ENCODE measurements at places on chromosomes 6 and 20. TPM values are rescaled to one million over a fixed set of nuclear protein-coding genes. Genes with fewer than 3 reads are reported as not detected.

GRCh38 chr6:6331946-6332601 is 11.6 kb upstream of the F13A1 start:
- no peak for ATAC-seq

DNA sequence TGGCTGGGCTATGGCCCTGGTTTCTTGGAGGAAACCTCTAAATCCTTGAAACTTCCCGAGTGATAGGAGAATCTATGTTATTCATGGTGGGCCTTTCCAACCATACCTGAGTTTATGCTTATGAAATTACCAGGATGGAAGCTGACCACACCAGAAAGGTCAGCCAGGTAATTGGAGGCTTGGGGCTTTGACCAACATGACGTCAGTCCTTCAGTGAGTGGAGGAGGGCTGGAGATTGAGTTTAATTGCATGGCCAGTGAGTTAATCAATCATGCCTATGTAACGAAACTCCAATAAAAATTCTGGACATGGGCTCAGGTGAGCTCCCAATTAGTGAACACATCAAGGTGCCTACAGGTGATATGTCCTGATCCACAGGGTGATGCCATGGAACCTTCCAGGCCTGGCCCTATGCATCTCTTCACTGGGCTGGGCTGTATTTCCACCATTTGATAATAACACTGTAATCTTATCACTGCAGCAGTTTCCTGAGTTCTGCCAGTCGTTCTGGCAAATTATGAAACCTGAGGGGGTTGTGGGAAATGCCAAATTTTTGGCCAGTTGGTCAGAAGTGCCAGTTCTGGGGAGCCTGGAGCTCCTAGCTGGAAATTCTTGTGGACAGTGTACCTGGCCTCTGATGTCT is 106.5 kb downstream of the CDH26 start:
- no peak for ATAC-seq

- no peak for ATAC-seq
These were observed 13.5 kb upstream of the TRAM2 start for GRCh38 chr6:52590152-52590891.

GRCh38 chr20:50855498-50856474 is 60.9 kb downstream of the BCAS4 start:
- ATAC-seq, result no peak

GRCh38 chr6:145151624-145152023 is 583.7 kb downstream of the EPM2A start:
- no peak for ATAC-seq

DNA sequence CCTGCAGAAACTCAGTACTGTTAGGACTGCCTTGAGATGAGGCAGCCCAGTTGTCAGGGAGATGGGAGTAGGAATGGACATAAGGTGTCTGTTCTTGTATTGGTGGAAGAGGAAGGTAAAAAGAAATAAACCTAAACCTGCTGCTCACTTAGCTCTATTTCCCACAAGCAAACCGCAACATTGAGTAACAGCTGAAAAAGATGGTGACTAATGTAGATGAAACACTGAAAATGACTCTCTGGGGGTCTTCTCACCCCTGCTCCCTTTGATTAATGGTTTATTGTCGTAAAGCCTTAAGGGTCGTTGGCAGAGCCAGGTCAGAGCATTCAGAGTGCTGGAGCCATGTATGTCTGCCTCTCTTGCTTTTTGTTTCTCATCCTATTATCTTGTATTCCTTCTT is 87.5 kb downstream of the FOXO3 start:
- ATAC-seq, result no peak

DNA sequence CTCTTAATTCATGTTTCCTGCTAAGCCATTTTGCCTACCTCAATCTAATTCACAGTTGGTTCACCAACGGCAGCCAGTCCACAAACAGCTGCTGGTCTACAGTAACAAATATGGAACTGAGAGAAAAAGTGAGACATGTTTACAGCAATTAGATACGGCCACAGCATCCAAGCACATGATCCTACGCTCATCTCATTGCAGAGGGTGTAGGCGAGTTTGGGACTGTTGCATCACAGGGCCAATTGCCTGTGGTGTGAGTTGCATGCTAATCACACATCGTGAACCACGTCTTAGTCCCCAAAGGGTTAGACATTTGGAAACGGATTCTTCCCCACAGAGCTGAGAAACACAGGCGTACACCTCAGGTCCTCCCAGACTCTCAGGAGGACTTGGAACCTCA is 166.9 kb downstream of the EYA2 start:
- no peak for ATAC-seq

DNA sequence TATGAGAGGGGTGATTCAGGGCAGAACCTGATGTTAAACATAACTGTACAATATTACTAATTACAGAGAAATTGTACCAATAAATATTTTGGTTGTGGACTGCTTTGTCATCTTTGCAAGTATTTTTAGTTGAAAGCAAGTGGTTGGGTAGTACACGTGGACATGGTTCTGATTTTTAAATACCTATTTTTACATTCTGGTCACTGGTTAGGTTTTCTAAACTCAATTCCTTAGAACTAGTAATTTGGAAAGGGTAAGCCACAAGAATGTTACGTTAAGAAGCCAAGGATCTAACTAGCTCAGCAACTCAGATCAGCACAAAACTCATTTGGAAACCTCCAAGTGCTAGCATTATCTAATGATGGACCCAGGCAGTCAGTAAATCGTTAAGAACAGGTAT is 2.7 kb downstream of the EPB41L2 start:
- no peak for ATAC-seq

- no peak for ATAC-seq
These were observed 34.4 kb downstream of the CBFA2T2 start for GRCh38 chr20:33524261-33524660.

DNA sequence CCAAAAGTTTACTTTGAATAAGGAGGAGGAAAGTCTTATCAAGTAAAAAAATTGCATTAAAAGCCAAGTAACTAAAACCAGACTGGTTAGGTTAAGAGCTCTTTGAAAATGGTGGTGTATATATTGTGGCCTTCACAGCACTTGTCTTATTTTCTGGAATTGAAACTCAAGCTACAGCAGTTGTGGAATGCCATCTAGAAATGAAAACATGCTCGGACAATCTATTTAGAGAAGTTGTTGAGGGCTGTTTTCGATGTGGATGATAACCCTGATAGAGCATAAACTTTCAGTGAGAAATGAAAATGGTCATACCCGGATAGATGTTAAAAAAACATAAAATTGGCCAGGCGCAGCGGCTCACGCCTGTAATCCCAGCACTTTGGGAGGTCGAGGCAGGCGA is 47.0 kb downstream of the ARID1B start:
- no peak for ATAC-seq

DNA sequence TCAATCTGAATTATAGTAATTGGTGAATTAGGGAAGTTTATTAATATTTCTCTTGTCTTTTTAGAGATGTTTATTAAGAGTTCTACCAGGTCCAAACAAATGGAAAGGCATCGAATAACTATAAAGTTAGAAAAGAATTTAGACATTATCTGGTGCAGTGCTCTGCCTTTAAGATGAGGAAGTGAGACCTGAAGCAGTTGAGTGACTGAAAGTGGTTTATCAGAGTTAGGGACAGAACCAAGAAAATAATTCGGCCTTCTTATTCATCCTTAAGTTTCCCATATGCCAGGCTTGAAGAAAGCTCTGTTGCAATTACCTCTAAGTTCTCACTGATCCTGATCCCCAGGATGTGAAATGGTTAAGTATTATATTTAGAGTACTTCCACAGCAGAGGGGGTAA is 94.2 kb upstream of the FLRT3 start:
- no peak for ATAC-seq

- no peak for ATAC-seq
These were observed 29.6 kb upstream of the VEGFA start for GRCh38 chr6:43740321-43740960.

DNA sequence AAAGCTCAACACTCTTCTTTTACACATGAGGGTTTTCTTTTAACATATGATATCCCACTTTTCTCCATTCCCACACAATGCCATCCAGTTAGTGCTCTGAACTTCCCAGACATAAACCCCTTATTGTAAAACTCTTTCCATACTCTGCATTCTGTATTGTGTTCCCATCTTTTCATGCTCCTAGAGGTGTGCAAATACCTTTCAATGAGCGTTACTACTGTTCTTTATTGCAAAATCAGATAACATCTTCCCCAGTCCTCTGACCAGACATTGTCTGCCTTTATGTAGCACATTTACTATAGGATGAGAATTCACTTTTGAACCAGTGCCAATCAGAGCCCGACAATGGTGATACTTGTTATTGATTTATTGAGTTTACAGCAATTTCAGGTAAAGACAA is 296.2 kb downstream of the GRIK2 start:
- ATAC-seq, result no peak

DNA sequence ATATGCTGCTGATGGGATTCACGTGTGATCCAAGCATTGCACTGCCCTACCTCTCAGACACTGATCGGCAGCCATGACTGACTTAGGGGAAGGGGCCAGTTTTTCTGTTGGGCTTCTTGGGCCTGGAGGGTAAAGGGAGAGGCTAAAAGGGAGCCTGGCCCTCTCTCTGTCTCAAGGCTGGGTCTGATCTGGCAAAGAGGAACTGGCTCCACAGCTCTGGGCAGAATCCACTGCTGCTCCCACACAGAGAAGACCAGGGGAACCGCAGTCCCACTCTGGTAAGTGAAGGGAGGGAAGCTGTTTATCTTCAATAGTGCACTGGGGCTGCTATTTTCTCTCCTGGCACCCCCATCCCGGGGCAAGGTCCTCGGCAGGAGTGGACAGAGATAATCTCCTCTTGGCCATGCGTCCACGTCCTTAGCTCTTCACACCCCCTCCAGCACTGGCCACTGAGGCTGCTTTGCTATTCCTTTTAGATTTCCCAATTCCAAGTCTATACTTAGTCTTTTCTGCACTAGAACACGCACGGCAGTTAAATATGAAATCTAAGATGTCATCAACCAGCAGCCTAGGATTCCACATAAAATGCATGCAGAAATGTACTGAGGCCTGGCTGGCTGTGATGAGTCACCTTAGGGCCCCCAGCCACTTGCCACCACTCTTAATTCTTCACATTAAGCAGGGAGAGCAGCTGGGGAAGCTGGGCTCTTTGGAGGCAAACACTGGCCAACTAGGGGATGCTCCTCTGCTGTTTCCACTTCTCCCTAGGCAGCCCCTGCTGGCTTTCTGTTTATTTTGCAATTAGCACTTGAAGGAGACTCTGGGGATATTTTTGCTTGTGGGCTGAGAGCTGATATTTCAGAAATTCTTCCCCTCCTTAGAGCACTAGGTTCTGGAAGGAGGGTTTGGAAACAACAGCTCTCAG is 87.8 kb upstream of the ARMC2 start:
- ATAC-seq, result peak; percentile 98

DNA sequence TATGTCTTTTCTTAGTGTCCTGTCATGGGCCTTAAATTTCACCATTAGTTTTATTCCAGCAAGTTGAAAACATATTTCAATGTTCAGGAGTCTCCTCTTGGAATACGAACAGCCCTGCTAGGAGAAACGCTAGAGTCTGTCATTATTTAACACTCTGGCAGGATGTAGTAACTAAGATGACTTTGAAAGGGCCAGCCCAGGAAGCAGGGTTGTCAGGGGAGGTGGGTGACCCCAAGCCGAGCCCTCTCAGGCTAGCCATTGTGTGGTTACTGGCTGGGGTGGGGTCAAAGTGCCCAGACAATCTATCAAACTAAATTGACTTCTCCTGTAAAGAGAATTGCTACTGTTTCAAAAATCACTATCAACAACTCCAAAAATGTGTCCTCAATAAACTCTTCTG is 67.8 kb downstream of the LY86 start:
- ATAC-seq, result peak; percentile 24

DNA sequence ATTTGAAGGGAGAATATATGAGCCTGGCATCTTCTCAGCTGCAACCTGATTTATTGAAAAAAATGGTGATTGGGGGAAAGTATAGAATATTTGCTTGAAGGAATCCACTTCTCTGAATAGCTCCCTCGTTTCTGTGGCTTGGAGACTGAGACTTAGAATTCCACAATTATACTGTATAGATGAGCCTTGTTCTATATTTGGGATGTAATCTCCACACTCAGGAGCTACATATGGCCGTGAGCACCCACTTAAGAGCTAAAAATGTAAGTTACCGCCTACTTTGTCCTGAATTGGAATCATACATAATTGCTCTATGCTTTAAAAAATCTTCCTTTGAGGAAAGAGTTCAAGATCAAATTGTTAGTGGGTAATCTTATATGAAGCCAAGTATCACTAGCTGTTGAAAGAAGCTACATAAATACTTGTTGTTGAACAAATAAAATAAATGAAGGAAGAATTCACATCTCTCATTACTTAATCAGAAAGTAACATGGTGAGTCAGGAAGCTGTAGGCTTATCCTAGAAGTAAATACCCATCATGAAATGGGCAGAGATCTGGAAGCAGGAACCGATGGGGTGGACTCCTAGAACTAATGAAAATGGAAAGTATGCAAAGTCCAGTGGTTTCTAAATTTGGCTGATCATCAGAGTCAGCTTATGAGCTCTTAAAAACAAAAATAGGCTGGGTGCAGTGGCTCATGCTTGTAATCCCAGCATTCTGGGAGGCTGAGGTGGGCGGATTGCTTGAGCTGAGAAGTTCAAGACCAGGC is 254.3 kb downstream of the SOX4 start:
- no peak for ATAC-seq

DNA sequence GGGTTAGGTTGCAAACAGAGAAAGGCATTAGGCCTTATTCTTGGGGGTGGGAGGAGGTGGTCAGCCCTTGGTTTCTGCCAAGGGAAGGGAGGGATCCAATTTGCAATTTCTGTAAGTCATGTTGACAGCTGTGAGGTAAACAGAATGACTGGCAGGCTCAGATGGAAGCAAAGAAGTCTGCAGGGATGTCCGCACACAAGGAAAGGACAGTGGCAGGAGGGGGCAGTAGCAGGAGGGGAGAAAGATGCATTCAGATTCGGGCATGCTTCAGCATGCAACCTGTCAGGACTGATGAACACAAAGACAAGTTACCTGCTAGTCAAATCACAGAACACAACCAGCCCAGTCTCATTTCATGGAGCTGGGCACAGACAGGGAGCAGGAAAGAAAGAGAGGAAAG is 217.9 kb upstream of the FOXA2 start:
- no peak for ATAC-seq

Gene BPIFB4
- total RNA-seq, result 0.89 TPM

Gene C6orf15
- not detected for total RNA-seq

Gene TGIF2
- 6.0 TPM for total RNA-seq

Gene NR2E1
- total RNA-seq, result 4.1 TPM

Gene RIOK1
- 24.3 TPM for total RNA-seq

Gene PAK5
- total RNA-seq, result 10.9 TPM

Data from motor neuron (in vitro differentiated cells).